ENCODE measurements at places on chromosomes 11 and 22.

- no peak for DNase-seq
Measured at GRCh38 chr11:57321388-57322255, 3.1 kb downstream of the TNKS1BP1 start.

GRCh38 chr22:41425660-41426365, 20.8 kb downstream of the TOB2 start:
- peak; percentile 32 for DNase-seq

GRCh38 chr22:29041408-29041807, 20.2 kb downstream of the C22orf31 start:
- DNase-seq = no peak

DNA sequence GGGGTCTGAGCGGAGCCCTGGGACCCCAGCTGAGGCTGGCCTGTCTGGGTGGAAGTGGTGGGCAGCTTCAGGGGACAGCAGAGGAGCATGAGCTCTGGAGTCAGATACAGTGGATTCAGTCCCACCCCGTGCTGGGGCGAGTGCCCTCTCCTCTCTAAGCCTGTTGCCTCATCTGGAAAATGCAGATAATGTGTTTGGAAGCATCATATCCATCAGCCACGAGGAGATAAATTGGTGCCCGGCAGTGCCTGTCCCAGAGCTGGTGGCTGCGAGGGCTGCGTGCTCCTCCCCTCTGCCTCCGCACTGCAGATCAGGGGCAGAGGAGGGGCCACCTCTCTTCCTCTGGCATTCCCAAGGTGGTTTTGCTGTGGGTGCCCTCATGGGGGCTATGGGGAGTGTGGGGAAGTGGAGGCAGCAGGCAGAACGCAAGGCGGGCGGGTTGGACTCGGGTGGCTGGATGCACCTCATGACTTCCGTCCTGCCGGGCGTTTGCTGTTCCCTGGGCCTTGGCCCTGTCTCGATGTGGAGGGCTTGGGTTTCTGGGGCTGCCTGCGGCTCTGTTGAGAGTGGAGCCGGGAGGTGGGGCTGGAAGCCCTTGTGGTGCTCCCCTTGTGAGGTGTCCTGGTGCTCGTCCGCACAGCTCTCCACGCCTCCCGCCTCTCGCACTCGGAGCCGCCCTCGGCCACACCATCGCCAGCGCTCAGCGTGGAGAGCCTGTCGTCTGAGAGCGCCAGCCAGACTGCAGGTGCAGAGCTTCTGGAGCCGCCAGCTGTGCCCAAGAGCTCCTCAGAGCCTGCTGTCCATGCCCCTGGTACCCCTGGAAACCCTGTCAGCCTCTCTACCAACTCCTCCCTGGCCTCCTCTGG, 20.9 kb downstream of the MICALL1 start:
- no peak for DNase-seq

DNA sequence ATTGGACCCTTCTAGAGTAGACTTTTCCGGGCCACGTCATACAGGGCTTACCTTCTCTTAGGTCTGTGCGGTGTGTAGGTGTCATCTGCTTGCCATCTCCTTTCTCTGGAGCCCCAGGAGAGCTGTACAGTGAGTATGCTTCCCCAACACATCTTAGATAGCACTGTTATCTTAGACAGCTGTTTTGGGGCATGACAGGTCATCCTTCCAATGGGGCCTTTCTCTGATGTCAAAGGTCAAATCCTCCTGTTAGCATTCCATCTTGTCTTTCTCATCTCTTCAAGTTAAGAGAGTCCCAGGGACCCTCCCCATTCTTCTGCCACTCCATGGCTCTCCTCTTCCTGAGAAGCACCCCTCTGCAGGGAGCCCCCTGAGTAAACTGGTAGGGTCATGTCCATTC, 31.0 kb upstream of the EIF3D start:
- DNase-seq = no peak

DNA sequence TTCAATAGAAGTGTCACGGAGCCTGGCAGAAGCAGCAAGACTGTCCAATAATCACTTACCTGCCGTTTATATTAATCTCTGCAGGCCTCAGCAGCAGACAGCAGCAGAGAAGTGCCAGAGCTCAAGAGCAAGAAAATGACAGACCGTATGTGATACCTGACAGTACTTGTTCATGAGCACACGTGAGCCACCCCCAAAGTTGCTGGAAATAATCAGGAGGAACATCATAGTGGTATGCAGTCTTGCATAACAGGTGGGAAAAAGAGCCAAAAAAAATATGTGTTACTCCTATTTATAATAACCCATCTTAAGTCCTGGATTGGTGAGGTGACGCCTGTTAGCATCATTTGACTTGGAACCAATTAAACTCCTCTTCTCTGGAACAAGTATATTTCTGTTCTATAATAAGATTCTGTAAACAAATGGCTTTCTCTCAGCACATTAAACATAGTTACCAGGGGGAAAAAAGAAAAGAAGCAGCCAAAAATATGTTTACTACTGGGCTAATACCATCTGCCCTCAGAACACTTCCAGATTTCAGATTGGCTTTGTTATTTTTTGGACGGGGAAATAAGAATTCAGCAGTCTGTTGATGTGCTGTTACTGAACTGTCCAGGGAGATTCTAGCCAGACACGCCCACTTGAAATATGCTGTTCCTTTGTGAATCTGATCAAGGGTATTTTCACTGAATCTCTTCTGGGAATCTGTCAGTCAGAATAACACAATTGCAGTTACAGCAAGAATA, 7.9 kb upstream of the SLN start:
- DNase-seq = no peak

- no peak for DNase-seq
Measured at GRCh38 chr22:19865141-19865829, 10.6 kb upstream of the GNB1L start.

- DNase-seq = no peak
Measured at GRCh38 chr11:115672412-115672811, 168.2 kb upstream of the CADM1 start.

DNA sequence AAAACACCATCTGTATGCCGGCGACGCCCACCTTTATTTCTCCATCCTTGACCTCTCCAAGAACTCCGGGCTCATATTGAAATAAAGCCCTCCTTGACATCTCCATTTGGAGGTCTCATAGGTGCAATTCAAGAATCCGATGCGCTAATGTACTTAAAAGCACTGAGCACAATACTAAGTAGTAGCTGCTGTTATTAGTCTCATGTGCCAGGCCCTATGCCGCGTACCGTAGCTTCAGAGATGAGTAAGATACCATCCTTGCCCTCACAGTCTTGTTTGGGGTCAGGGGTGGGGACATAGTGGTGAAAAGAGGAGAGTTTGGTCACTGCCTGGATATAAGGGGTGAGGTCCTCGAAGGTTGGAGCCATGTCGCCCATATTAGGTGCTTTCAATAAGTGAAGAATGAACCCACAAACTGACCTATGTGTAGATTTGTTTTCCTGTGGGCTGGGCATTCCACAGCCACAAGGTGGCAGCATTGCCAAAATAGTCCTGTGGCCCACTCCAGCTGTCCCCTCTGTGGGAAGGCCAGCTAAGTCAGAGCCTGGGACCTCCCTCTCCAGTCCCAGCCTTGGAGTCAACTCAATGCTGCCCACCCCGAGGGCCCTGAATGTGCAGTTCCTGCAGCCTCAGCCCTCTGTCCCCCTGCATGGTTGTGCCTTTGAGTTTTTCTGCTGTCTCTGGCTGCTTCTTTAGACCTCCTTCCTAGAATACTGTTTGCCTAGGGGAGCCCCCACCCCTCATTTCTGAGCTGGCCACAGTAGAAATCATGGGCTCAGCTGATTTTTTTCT, 6.5 kb downstream of the DCPS start:
- peak; percentile 65 for DNase-seq

GRCh38 chr11:2319791-2320472, 18.1 kb downstream of the TSPAN32 start:
- no peak for DNase-seq

DNA sequence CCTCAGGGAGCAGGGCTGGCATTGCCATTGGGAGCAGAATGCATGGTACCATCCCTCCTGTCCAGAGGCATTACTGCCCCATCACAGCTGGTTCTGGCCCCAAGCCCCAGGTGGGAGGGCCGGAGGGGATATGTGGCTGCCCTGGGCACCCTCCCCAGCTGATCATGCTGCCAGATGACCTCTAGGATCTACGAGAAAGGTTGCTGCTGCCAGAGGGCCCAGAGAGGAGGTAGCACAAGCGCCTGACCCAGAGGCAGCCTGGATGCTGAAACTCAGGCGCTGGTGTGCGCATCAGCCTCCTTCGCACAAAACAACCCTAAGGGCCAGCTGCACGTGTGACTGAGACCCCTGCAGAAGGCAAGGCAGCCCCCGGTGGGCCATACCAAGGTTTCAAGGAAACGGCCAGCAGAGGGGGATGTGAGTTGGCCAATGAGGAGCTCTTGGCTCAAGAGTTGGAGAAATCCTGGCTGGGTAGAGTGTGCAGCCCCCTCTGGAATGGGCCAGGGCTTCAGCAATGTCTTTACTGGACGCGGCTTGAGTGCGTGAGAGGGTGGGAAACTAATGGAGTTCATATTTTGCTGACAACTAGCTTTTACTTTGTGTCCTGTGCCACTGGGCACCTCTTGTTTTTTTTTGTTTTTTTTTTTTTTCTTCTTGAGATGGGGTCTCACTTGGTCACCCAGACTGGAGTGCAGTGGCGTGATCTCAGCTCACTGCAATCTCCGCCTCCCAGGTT, 88.3 kb upstream of the PARVA start:
- no peak for DNase-seq

DNA sequence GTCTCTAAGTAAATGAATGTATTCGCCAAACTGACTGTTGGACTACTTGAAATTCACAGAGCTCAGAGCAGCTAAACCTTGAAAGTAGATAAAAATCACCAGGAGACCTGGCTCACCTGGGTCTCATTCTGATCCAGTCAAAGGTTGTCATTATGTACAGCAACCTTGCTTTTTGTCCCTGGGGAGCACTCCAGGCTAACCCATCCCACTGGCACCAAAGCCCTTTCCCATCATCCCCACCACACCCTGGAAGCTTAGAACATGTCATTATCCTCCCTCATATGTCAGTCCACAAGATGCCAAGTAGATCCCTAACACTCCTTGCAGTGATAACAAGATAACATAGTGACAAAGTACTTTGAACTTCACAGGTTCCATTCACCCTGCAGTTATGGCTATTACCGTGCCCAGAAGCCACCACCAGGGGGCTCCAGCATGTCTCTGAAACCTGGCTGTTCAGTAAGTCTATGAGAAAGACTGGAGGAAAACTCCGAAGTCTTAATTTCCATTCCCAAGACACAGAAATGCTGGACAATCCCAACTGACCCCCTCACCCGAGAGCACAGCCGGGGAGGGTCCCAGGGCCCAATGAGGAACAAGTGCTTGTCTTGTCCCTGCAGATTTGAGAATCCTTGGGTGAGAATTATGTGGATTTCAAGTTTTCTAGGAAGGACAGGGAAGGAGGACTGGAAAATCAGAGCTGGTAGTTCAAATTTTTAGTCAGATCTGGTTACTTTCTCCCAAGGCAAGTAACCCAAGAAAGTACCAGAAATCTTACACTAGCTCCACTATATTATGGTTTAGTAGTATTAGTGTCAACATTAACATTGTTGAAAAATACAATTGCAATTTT, 43.0 kb upstream of the USP47 start:
- peak; percentile 78 for DNase-seq

DNA sequence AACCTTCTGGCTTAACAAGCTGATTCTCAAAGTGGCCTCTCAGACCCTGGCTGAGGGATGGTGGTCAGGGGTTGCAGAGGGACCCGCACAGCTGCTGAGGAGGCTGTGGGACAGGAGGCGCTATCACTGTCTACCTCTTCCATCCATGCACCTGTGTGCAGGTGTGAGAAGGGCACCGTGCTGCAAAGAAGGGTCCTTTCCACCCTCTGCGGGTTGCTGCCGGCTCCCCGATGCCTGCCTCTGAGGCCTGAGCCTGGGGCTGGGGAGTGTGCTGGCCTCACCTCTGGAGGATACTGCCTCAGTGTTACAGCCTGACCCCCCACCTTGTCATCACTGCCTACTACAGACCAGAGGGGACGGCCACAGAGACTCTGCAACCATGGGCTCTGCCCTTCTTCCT, 66.1 kb upstream of the B3GAT1 start:
- DNase-seq = no peak

Measured in stimulated activated CD4-positive, alpha-beta T cell treated with anti-CD3 and anti-CD28 coated beads, Interleukin-2, amount 100 ng/mL, for 24 hours (primary cell).